ENCODE measurements at places on chromosomes 7 and 10.

DNA sequence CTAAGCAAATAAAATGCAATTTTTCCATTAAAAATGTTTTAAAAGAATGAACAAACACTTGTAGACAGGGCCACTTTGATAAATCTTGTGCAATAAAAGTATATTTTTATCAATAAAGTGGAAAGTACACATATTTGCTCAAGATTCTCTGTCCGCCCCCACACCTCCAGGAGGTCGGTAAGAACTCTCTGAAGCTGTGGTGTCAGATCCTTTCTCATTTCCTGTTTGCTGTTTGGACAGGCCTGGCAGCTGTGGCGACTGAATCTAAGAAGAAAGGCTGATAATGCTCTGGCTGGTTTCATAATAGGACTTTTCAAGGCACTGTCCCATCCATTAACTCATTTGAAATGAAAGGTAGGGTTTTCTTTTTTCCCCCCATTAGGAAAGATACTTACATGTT is 15.3 kb upstream of the ASB4 start:
- DNase-seq: no peak

DNA sequence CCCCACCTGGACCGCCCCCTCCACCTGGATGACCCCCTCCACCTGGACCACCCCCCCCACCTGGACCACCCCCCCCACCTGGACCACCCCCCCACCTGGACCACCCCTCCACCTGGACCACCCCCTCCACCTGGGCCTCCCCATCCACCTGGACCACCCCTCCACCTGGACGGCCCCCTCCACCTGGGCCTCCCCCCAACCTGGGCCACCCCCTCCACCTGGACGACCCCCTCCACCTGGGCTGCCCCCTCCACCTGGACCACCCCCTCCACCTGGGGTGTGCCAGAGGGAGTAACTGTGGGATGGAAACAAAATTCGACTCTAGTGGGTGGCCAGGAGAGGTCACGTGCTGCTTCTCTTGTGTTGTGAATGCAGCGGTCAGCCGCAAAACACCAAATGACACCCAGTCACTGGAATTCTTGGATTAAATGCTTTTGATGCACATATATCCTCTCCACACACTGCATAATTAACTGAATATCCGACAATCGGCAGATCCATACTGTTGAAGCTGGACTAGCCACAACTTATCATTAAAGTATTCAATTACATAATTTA is 316.7 kb downstream of the PTPRN2 start:
- DNase-seq: no peak

DNA sequence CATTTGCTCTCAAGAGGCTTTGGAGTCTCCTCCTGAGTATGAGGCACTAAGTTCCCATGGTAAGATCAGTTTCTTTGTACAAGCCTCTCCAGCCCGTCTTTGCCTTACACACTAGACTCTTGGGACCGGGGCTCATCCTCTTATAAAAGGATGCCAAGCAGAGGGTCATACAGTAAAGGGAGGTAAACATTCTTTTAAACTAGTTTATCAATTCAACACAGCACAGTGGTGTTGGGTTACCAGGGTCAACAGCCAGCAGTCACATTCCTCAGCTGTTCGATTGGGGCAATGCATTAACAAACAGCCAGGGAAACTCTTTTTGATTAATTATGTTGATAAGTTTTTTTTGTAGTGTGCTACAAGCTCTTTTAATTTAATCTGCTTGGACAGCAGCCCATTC is 37.8 kb downstream of the HHEX start:
- no peak for DNase-seq

DNA sequence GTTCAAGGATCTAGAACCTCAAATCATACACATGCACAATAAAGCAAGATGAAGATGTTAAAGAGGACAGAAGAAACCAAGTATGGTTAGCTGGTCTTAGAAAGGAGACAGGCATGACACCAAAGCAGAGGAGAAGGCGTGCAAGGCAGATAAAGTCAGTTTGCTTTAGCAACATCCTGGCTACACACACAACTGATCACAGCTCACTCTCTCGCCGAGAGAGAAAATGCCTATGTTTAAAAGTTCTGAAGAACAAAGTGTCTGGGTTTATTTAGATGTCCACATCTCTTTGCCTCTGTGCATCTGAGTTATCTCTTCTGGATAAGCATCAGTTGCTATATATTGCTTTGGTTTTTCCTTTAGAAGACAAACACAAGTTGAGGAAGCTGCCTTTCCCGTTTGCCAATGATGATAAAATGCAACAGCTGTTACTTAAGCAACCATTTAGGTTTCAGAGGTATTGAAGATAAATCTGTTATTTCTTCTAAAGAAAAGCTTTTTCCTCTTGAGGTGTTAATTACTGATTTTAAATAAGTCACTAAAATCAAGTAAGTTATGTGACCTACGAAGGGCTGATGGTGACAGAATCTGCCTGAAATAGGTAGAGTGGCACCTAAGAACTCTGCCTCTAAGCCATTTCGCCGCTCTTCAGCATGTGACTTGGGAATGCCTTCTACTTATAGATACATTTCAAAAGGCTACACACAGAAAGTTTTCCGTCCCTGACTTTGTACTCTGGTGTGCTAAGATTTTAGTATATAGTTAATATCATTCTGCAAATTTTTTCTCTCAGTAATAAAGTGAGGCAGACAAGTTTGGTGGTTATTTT is 146.2 kb upstream of the ASAH2 start:
- no peak for DNase-seq

- DNase-seq: no peak
Measured at GRCh38 chr7:29207162-29207801, 12.7 kb downstream of the CHN2 start.

DNA sequence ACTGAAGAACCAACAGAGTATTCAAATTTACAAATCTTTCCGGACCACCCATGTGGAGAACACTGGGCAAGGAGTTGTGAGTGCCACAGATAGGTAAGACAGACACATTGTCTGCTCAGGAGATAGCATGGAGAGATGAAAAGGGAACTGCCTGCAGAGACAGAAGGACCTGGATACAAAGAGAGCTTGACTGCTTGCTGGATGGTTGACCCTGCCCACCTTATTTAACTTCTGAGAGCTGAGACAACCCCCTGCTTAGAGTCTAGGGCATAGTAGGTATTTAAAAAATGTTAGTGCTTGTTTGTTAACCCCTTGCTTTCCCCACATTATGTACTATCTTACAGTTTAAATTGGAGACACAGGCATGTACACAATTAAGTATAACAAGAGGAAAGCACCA is 314.1 kb downstream of the THSD7A start:
- no peak for DNase-seq

DNA sequence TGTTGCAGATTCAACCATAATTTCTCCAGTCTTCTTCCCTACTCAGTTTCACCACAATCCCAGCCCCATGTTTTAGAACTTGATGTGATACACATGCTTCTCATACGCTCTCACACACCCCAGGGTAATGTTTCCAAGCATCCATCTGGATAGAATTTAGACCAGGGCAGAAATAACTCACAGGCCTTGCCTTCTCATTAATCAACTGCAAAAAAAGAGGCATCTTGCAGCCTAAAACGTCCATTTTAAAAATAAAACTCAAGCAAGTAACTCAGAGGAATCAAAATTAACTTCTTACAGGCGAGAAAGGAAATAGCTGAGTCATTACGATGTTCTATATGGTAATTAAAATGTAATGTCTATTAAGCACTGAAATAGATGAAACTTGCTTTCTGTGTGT is 127.2 kb upstream of the RSU1 start:
- DNase-seq: no peak

- DNase-seq: no peak
Measured at GRCh38 chr7:18191341-18191740, 163.7 kb upstream of the PRPS1L1 start.

- no peak for DNase-seq
Measured at GRCh38 chr7:11835260-11835659, 3.3 kb upstream of the THSD7A start.

- no peak for DNase-seq
Measured at GRCh38 chr10:62614389-62615157, 189.9 kb upstream of the ADO start.

DNA sequence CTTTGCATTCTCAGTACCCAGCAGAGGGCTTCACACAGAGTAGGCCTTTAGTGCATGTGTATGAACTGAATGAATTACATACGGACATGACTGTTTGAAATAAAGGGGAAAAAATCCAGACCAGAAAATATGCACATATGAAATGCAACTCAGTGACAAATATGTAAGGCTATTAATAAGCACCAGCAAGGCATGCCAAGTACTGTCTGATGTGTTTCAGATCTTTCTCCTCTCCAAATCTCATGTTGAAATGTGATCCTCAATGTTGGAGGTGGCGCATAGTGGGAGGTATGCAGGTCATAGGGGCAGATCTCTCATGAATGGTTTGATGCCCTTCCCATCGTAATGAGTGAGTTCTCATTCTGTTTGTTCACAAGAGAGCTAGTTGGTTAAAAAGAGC is 87.3 kb upstream of the TOMM7 start:
- no peak for DNase-seq

DNA sequence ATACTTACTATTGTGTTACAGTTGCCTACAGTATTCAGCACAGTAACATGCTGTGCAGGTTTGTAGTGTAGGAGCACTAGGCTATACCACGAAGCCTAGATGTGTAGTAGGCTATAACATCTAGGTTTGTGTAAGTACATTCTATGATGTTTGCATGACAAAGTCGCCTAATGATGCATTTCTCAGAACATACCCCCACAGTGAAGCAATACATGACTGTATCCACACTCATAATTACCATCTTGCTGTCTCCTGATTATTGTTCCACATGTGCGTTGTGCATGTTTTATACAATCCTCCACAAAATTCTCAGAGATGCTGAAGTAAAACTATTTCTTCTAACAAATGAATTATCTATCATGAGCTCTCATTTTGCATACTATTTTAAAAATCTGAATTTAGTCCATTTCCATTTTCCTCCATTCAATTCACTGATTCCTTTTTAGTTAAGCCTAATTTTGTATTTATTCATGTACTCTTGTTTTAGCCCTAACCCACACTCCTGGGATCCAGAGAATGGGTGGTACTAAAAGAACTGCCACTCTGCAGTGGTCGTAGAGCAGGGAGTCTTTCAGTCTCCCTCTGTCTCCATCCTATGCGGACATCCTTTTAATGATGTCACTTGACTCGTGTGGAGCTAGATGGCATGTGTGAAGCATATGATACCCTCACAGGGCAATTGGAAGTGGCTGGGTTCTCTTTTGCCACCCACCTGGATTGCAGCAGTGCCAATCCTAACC is 67.6 kb upstream of the CAV2 start:
- DNase-seq: no peak

DNA sequence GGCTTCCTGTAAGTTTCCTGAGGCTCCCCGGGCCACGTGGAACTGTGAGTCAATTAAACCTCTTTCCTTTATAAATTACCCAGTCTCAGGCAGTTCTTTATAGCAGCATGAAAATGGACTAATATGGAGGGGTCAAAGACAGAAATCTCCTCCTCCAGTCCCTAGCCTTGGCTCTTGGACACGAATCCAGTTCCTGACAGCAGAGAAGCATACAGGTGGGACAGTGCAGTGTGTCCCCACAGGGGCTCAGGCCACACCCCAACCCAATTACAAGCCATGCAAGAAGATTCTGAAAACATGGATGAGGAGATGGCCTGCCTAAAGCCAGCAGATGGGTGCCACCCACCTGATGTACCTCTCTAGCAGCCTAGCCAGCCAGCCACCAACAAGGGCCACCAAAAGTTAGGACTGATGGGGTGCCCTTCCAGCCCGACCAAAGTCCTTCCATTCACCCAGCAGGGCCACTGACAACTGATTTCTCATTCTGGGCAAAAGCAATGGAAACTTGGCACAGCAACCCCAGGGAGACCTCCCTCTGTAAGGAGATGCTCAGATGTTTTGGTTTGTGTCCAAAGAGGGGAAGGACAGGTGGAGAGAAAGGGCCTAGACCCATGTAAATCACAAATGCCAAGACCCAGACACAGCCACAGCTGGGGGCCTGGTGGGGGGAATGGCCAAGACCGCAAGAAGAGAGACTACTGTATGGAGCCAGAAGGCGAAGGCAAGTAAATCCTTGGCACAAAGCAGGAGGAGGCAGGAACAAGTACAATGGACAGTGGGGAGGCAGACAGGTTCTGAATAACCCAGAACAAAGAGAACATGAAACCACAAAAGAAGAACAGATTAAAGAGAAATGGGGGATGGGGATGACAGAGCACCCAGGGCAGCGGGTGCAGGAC is 13.6 kb downstream of the GPRIN2 start:
- DNase-seq: no peak

DNA sequence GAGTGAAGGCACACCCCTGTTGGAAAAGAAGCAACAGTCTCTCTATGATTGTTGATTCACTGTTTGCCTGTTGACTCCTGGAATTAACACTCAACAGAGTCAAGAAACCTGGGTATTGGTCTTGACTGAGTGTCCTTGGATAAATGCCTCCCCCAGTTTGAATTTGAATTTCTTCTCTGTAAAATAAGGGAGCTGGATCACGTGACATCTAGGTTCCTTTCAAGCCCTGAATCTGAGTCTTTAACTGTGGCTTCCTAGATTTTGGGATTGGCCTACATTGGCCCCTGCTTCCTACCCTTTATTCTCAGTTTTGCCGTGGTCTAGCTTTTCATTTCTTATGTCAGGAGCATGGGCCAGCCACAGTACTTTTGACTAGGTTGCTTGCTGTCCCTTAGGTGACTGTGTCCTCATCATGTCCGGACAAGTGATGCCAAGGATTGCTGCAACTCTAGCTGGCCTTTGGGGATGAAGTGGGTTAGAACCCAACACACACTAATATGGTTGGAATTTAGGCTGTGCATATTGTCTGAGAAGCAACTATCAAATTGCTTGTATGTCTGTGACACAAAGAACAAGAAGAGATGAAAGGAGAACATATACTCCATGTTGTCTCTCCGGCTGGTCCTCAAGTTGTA is 35.4 kb downstream of the CALD1 start:
- DNase-seq: no peak

- no peak for DNase-seq
Measured at GRCh38 chr10:75552171-75552570, 120.7 kb downstream of the LRMDA start.

DNA sequence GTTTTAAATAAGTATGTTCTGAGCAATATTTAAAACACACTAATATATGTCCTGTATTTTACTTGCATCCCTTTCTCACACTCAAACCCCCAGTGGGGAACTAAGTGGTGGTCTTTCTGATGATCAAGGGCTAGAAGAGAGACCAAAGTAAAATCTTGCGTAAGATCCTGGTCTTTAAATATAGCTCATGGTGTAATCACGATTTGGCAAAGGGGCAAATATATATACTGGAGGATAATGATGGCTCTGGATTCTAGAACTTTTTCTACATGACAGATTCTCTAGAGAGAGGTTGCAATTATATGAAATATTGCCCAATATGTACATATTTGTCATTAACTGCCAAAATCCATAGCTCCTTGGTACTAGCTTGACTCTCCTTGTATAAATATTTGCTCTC is 438.3 kb downstream of the NXPH1 start:
- DNase-seq: no peak

- DNase-seq: no peak
Measured at GRCh38 chr7:101618916-101619315, 10.2 kb downstream of the MYL10 start.

- DNase-seq: no peak
Measured at GRCh38 chr10:3748484-3748883, 36.5 kb downstream of the KLF6 start.

- no peak for DNase-seq
Measured at GRCh38 chr10:35895331-35895730, 253.2 kb upstream of the FZD8 start.

Data from stimulated activated CD8-positive, alpha-beta memory T cell treated with anti-CD3 and anti-CD28 coated beads, Interleukin-2, amount 100 ng/mL, for 1 hour (primary cell).